NCI-H345 (cell line): ENCODE measurements at places on chromosomes 6 and 20.

DNA sequence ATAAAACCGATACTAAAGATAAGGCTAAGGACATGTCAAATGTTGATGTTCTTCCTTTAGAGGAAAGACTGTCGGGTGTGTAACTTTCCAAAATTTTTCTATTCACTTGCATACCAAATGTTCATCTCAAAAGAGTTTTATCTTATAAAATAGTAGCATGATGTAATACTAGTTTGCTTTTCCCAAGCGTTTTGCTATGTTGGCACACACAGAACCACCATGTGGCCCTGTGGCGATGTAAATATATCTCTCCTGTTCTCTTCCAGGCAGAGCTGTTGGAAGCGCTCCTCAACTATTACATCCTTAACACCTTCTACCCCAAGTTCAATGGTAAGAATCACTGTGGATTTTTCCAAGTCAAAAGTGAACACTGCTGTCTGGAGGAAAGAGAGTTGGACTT, 26.5 kb downstream of the LBP start:
- no peak for DNase-seq

- DNase-seq, result no peak
Observed at GRCh38 chr6:137133122-137133521, 40.3 kb downstream of the IL22RA2 start.

GRCh38 chr20:24708411-24709295, 239.2 kb downstream of the SYNDIG1 start:
- no peak for DNase-seq

DNA sequence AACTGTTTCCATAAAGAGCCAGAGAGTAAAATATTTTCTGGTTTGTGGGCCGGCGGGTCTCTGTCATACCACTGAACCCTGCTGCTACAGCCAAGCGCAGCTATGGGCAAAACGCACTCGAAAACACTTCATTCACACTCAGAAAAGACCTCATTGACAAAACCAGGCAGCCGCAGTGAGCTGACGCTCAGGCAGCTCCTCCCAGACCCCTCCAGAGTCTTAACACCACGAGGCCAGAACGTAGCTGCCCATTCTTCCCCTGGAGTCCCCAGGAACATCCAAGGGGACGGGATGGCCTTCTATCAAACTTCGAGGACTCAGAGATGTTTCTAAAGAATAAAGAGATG, 35.6 kb upstream of the ZBP1 start:
- no peak for DNase-seq

GRCh38 chr6:149545258-149545753, 537 bp downstream of the PPIL4 start:
- peak; percentile 17 for DNase-seq

DNA sequence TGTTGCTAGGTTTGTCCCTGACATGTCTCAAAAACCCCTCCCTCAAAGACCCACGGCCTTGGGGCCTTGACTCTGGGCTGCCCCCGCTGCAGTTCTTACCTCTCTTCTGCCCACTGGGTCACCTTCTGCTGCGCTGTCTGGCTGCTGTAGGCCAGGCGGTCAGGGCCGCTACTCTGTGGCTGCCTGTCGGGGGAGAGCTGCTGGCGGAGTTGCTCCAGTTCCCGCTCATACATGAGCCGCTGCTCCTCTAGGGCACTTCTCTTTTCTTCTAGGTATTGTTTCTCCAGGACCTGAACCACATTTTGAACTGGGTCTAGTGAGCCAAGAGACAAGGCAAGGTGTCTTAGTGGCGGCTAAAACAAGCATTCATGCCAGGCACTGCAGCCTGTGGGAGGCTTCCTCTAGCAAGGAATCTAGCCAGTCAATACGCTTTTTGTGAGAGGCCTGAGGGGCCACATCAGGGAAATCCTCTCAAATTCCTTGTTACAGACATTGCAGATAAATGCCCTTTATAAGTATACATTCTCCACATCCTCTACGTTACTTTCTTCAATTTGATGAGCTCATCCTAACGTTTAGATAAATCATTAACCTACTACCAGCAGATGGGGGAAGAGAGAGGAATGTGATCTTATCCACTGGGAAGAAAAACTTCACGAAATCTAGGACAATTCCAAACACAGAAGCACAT, 110.3 kb upstream of the NUP153 start:
- DNase-seq, result no peak

GRCh38 chr20:37231947-37232630, 29.5 kb downstream of the GHRH start:
- no peak for DNase-seq

GRCh38 chr20:21713901-21714296, 8.4 kb downstream of the PAX1 start:
- DNase-seq, result no peak

- no peak for DNase-seq
Observed at GRCh38 chr6:16849988-16850680, 88.9 kb upstream of the ATXN1 start.

GRCh38 chr20:11716239-11716944, 201.3 kb upstream of the BTBD3 start:
- DNase-seq, result no peak

- DNase-seq, result no peak
Observed at GRCh38 chr6:19895866-19896692, 58.9 kb downstream of the ID4 start.

GRCh38 chr20:16040742-16041141, 532.5 kb downstream of the KIF16B start:
- DNase-seq, result no peak

- DNase-seq, result no peak
Observed at GRCh38 chr20:48747840-48748414, 79.9 kb downstream of the PREX1 start.

- no peak for DNase-seq
Observed at GRCh38 chr6:167933290-167933689, 64.2 kb upstream of the KIF25 start.

- DNase-seq, result no peak
Observed at GRCh38 chr20:48818481-48818987, 9.3 kb downstream of the PREX1 start.

GRCh38 chr6:143684486-143684885, 6.7 kb downstream of the PHACTR2 start:
- DNase-seq, result no peak

- no peak for DNase-seq
Observed at GRCh38 chr6:110946498-110946897, 12.0 kb upstream of the GTF3C6 start.

GRCh38 chr6:5995658-5995948, 11.1 kb downstream of the NRN1 start:
- DNase-seq, result no peak

GRCh38 chr6:93721386-93722048, 302.2 kb upstream of the EPHA7 start:
- peak; percentile 76 for DNase-seq

DNA sequence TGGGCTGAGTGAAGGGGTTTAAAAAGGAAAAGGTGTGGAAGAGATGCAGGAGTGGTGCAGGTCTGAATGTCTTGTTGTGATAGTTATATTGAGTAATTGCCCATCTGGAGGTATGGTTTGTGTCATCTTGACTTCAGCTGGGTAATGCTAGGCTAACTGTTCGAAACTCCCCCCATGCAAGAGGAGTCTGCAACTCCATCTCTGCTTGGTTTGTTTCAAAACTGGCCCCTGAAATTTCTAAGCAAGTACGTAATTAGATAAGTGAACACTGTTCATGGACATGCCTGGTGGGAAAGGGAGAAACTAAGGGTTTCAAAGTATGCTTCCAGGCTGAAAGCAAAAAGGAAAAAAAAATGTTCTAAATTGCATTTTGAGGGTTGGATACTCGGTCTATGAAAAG, 17.1 kb downstream of the TTK start:
- DNase-seq, result no peak

DNA sequence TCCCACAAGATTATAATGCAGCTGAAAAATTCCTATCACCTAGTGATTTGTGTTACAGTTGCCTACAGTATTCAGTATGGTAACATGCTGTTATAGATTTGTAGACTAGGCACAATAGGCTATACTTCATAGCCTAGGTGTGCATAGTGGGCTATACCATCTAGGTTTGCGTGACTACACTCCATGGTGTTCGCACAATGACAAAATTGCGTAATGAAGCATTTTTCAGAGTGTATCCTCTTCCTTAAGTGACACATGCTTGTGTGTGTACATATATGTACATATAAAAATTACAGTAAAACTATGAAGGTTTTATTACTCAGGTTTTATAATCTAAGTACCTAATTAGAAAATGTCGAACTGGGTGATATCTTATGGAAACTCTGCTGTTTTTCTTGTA, 133.0 kb downstream of the FARS2 start:
- DNase-seq, result no peak

GRCh38 chr20:14127514-14128223, 132.4 kb downstream of the MACROD2 start:
- no peak for DNase-seq

GRCh38 chr20:62792940-62793756, 3.1 kb upstream of the MRGBP start:
- peak; percentile 87 for DNase-seq

DNA sequence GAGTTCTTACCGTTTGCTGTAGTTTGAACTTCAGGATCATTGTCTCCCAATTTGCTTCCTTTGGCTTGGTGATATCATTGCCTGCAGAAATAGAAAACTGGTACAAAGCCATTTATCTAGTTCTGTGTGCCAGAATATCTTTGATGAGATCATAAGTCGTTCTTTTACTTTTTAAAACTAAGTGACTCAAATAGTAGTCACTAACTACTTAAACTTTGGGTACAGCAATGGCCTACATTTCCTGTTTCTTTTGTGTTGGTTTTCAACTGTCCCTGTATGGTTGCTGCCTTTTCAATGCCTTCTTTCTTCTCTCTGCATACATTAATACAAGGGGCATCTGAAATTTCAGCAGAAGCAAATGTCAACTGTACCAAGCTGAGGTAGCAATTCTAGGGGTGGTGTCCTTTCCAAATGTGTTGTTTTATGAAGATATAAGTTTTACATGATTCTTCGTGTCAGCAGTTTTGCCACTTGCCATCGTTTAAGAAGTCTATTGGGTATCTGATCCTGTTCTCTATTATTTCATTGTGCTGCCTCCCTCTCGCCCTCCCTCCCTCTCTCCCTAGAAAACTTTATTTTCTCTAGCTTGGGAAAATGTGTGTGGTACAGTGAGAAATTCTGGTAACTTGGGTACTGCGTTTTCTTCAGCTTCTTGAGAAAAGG, 238.5 kb downstream of the FARS2 start:
- no peak for DNase-seq

DNA sequence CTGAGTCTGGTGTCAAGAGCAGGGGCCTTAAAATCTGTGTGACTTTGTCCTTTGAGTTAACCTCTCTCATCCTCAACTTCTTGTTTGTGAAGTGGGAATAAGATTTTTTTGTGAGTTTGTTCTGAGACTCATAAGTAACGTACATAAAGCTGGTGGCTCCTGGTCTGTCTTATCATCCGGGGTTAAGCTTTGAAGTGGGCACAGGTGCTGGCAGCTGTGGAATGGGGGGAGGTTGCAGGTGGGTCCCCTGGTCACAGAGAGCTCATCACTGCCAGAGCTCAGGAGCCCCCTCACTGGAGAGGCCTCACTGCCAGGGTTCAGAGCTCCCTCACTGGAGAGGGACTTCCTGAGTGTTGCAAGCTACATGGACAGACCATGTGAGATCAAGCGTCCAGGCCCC, 174.1 kb downstream of the NRN1 start:
- no peak for DNase-seq

- no peak for DNase-seq
Observed at GRCh38 chr6:121652223-121652622, 216.8 kb downstream of the GJA1 start.

GRCh38 chr6:156786652-156787051, 9.5 kb downstream of the ARID1B start:
- no peak for DNase-seq

GRCh38 chr6:125149256-125150144, 4.1 kb upstream of the TPD52L1 start:
- DNase-seq, result no peak

- no peak for DNase-seq
Observed at GRCh38 chr20:25236450-25237304, 11.2 kb upstream of the PYGB start.

DNA sequence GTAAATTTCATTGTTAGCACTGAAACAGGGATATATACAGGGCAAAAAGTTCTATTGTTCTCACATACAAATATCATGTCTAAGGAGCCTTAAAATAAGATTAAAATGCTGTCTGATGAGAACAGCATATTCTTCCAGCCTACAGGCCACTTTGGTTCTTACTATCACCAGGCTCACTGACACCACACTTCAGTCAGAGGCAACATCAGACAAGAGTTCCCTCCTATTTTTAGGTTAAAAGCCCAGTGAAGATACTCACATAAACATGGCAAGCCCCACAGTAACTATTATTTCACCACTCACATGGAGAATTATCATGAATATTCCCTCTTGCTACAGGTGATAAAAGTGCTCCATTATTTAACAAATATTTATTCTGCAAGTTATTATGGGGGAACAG, 175.8 kb downstream of the ISM1 start:
- DNase-seq, result no peak

GRCh38 chr20:47347661-47348435, 8.7 kb downstream of the ZMYND8 start:
- DNase-seq, result no peak

- DNase-seq, result no peak
Observed at GRCh38 chr6:19444481-19444880, 392.7 kb upstream of the ID4 start.

- DNase-seq, result no peak
Observed at GRCh38 chr20:20782231-20782630, 69.8 kb upstream of the RALGAPA2 start.

DNA sequence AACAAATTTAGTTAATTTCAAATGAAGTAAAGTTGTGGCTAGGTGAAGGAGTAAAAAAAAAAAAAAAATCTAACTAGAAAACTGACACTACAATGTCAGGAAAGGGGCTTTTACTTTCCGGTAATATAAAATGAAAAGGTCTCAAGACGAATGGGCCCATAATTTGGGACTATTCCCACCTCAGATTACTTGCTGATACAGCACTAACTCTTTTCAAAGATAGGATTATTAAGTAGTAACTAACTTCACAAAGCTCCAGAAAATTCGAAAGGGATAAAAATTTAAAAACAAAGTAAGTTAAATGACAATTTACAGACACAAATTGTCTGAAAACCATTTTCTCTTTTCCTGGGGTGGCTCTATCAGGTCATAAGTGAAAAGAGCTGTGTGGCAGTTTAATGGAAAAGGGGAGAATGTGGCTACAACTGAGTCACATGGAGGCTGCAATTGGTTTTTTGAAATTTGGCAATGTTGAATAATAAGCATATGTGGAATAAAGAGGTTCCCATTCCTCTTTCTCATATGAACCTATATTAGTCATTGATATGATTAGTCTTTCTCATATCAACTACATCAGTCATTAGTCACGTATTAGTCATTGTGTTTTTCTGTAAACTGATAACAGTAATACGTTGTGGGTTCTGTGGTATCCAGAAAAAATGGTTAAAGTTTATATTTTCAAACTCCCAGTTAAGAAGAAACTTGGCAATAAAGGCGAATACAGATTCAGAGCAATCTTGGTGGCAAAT, 78.0 kb downstream of the RWDD2A start:
- DNase-seq, result no peak

GRCh38 chr6:7907159-7907558, 3.4 kb downstream of the TXNDC5 start:
- DNase-seq, result no peak

DNA sequence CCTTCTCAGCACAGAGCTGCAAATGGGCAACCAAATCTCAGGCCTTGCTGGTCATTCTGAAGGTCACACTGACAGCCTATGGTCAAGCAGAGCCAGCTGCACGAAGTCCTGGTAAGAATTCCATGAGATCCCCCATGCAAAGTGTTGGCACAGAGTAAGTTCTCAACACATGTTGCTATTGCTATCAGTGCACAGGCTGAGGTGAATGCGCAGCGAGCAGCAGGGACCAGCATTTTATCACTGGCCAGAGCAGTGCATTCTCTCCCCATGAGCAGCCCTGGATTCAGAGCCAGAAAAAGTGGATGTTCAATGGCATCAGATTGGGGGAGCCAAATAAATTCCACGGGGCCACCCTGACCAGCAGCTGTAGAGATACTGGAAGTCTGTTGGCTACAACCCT, 44.1 kb upstream of the TOP1 start:
- no peak for DNase-seq
